ENCODE measurements at places on chromosomes 2 and 18.

- DNase-seq: no peak
- no peaks in the 10 kb centered on the region for H3K36me3 ChIP-seq
- no peaks in the 10 kb centered on the region for H3K27me3 ChIP-seq
- H3K4me1 ChIP-seq: no peaks in the 10 kb centered on the region
- no peak overlapping the region for H3K4me3 ChIP-seq
Measured at GRCh38 chr2:57962861-57963260, 83.7 kb upstream of the VRK2 start.

- H3K36me3 ChIP-seq: no peaks in the 10 kb centered on the region
- no peak overlapping the region for H3K27ac ChIP-seq
- H3K27me3 ChIP-seq: no peaks in the 10 kb centered on the region
- H3K4me1 ChIP-seq: no peaks in the 10 kb centered on the region
- DNase-seq: no peak
Measured at GRCh38 chr2:171846894-171847293, 47.1 kb downstream of the SLC25A12 start.

- no peaks in the 10 kb centered on the region for H3K36me3 ChIP-seq
- no peak overlapping the region for H3K27ac ChIP-seq
- H3K4me3 ChIP-seq: no peak overlapping the region
- DNase-seq: no peak
- H3K27me3 ChIP-seq: 0 out of 2 replicates have a peak, but pooled peaks cover 2% of the 10 kb centered on the region
- H3K4me1 ChIP-seq: no peaks in the 10 kb centered on the region
Measured at GRCh38 chr2:61928826-61929461, 23.5 kb downstream of the COMMD1 start.

GRCh38 chr18:76619621-76620315 lies 124.7 kb upstream of the ZNF516 start:
- H3K27ac ChIP-seq: no peak overlapping the region
- DNase-seq: peak; percentile 77
- no peaks in the 10 kb centered on the region for H3K36me3 ChIP-seq
- peak overlapping the region; percentile 70 for H3K4me3 ChIP-seq
- no peaks in the 10 kb centered on the region for H3K27me3 ChIP-seq
- peaks cover 13% of the 10 kb centered on the region for H3K4me1 ChIP-seq

- no peak overlapping the region for H3K4me3 ChIP-seq
- DNase-seq: no peak
- H3K4me1 ChIP-seq: peaks cover 6% of the 10 kb centered on the region
- no peaks in the 10 kb centered on the region for H3K36me3 ChIP-seq
- no peaks in the 10 kb centered on the region for H3K27me3 ChIP-seq
Measured at GRCh38 chr2:105121434-105121833, 83.6 kb downstream of the MRPS9 start.

- peak overlapping the region; percentile 65 for H3K4me3 ChIP-seq
- no peaks in the 10 kb centered on the region for H3K36me3 ChIP-seq
- no peak for DNase-seq
- H3K4me1 ChIP-seq: peaks cover 24% of the 10 kb centered on the region
- H3K27me3 ChIP-seq: no peaks in the 10 kb centered on the region
Measured at GRCh38 chr2:26179446-26179913, 6.6 kb downstream of the GAREM2 start.

GRCh38 chr2:55761024-55761423 lies 67.4 kb upstream of the PNPT1 start:
- H3K4me3 ChIP-seq: no peak overlapping the region
- no peak for DNase-seq
- H3K36me3 ChIP-seq: no peaks in the 10 kb centered on the region

- no peak for DNase-seq
- H3K4me1 ChIP-seq: peaks cover 17% of the 10 kb centered on the region
- H3K27me3 ChIP-seq: no peaks in the 10 kb centered on the region
Measured at GRCh38 chr2:236089271-236090026, 78.7 kb downstream of the GBX2 start.

- no peaks in the 10 kb centered on the region for H3K4me1 ChIP-seq
- H3K4me3 ChIP-seq: no peak overlapping the region
- H3K27me3 ChIP-seq: no peaks in the 10 kb centered on the region
- no peak overlapping the region for H3K27ac ChIP-seq
- no peaks in the 10 kb centered on the region for H3K36me3 ChIP-seq
- no peak for DNase-seq
Measured at GRCh38 chr2:105883911-105884694, 139.4 kb downstream of the NCK2 start.

DNA sequence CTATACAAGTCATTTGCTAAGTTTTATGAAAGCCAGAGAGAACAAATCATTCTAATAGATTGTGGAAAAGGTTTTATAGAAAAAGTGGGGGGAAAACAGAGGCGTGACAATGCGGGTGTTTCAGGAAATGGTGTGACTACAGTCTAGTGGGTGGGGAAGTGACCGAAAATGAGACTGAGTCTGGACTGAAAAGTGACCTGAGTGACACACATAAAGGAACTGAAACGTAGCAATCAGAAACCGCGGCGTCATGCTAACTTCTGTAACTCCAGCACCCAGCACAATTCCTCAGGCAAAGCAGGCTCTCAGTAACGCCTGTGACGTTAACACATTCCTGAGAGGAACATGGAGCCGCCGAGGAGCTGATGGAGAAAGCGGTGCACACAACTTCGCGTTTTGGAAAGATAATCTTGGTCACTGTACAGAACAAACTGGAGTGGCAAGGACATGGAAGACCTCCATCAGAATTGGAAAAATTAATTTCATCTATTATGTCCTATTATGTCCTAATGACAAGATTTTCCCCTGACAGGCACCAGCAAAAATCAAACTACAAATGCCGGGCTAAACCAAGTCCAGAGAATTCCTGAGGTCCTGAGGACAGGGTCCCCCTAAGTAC lies 1.4 kb upstream of the CD226 start:
- H3K4me3 ChIP-seq: no peak overlapping the region
- no peaks in the 10 kb centered on the region for H3K4me1 ChIP-seq

DNA sequence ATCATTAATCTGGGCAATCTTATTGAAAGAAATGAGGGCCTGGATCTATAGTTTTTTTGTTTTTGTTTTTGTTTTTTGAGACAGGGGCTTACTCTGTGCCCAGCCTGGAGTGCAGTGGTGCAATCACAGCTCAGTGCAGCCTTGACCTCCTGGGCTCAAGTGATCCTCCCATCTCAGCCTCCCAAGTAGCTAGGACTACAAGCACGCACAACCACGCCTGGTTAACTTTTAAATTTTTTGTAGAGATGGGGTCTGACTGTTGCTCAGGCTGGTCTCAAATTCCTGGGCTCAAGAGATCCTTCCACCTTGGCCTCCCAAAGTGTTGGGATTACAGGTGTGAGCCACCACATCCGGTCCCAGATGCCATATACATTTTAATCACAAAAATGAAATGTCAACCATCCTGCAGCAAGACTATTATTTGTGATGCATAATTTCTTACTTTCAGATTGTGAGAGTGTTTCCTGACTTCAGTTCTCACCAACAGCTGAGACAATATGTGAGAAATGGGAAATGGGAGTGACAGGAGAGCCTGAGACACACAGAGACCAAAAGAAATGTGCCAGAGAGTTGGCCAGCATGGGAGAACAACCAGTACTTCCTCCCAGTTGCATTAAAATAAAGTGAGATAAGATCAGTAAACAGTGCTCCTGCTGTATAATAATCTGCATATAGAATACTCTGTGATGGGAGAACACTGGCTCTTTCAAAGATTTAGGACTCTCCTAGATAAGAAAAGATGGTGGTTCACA lies 87.6 kb downstream of the METTL8 start:
- no peak overlapping the region for H3K4me3 ChIP-seq
- H3K4me1 ChIP-seq: no peaks in the 10 kb centered on the region
- no peak for DNase-seq
- no peak overlapping the region for H3K27ac ChIP-seq
- no peaks in the 10 kb centered on the region for H3K27me3 ChIP-seq

- no peak overlapping the region for H3K4me3 ChIP-seq
- peaks cover 7% of the 10 kb centered on the region for H3K4me1 ChIP-seq
Measured at GRCh38 chr2:136016836-136017235, 31.4 kb upstream of the DARS1 start.

- no peaks in the 10 kb centered on the region for H3K36me3 ChIP-seq
- no peak for DNase-seq
- H3K4me3 ChIP-seq: no peak overlapping the region
- H3K27me3 ChIP-seq: no peaks in the 10 kb centered on the region
- H3K4me1 ChIP-seq: no peaks in the 10 kb centered on the region
Measured at GRCh38 chr2:212242724-212243123, 295.9 kb downstream of the ERBB4 start.

- H3K27ac ChIP-seq: no peak overlapping the region
- H3K36me3 ChIP-seq: no peaks in the 10 kb centered on the region
- H3K4me1 ChIP-seq: no peaks in the 10 kb centered on the region
- no peak overlapping the region for H3K4me3 ChIP-seq
- no peak for DNase-seq
Measured at GRCh38 chr2:222842491-222843174, 18.2 kb upstream of the ACSL3 start.

DNA sequence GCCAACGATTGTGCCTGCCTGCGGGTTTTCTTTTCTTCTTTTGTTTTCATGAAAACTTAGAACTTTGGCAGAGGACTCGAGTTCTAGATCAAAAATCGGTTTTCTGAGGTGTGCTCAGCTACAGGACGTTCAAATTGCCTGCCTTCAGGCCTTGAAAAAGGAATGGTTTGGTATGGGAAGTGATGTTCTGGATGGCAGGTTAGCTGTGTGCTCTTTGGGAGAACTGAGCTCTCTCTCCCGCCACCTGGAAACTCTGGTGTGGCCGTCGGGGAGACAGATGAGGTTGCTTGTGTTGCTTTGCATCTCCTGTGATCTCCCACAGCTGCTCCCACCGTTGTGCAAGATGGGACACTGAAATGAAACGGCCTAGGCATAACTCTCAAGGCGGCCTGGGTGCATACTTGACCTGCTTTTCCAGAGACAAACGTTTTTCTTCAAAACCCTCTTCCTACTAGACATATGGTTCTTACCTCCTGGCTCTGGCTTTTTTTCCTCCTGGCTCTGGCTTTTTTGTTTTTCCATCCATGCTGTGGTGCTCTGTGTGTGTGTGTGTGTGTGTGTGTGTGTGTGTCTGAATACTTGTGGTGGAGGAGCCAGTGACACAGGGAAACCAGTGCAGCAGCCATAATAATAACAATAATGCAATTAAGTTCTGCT lies 2.0 kb downstream of the FMNL2 start:
- no peak overlapping the region for H3K27ac ChIP-seq
- no peaks in the 10 kb centered on the region for H3K36me3 ChIP-seq
- DNase-seq: peak; percentile 58
- H3K4me3 ChIP-seq: peak overlapping the region; percentile 88
- H3K27me3 ChIP-seq: no peaks in the 10 kb centered on the region

GRCh38 chr2:173753441-173753840 lies 211.7 kb downstream of the SP3 start:
- no peaks in the 10 kb centered on the region for H3K36me3 ChIP-seq
- H3K4me1 ChIP-seq: peaks cover 7% of the 10 kb centered on the region
- H3K27ac ChIP-seq: no peak overlapping the region
- H3K4me3 ChIP-seq: no peak overlapping the region
- no peak for DNase-seq

- no peak overlapping the region for H3K27ac ChIP-seq
- H3K4me1 ChIP-seq: no peaks in the 10 kb centered on the region
- H3K4me3 ChIP-seq: no peak overlapping the region
- no peaks in the 10 kb centered on the region for H3K27me3 ChIP-seq
- no peaks in the 10 kb centered on the region for H3K36me3 ChIP-seq
Measured at GRCh38 chr2:240288087-240288521, 147.4 kb upstream of the GPC1 start.

DNA sequence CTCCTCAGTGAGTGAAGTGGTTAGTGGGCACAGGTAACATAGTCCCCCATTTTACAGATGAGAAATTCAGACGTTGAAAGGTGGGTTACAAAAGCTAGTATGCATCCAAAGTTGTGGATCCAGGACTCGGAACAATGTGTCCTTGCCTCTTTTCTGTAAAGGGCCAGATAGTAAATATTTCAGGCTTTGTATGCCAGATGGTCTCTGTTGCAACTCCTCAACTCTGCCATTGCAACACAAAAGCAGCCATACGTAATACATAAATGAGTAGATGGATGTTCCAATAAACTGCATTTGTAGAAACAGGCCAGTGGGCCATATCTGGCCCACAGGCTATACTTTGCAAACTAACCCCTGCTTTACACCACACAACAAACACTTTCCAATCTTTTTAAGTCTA lies 166.6 kb upstream of the PKDCC start:
- H3K4me3 ChIP-seq: no peak overlapping the region
- no peak overlapping the region for H3K27ac ChIP-seq
- H3K4me1 ChIP-seq: no peaks in the 10 kb centered on the region
- no peaks in the 10 kb centered on the region for H3K27me3 ChIP-seq
- no peak for DNase-seq

DNA sequence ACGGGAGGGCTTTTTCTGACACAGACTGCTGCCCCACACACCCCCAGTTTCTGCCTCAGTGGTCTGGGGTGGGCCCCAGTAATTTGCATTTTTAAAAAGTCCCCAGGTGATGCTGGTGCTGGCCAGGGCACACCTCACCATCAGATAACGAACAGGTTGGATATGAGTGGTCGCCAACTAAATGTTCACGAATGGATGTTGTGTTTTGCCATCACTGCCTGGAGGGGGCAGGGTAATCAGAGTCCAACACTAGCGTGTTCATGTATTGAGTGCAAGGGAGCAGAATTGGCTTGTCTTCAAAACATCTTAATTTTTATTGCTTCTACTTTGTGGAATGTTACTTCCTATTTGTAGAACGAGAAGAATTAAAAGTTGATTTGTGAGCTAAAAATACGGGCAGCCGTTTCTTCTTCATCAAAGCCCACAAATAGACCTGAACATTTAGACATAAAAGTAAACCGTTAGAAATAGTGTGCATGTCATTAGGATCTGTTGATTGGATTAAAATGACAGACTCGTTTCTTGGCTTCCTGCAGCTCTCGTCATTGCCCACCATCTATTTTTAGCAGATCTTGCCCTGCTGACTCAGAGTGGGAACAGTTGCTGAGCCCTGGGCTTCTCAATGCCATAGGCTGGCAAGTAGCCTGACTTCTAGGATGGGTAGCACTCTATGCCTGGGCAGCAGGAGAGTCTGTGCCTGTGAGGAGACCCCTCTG lies 45.2 kb downstream of the NCK2 start:
- H3K27me3 ChIP-seq: no peaks in the 10 kb centered on the region
- H3K4me3 ChIP-seq: no peak overlapping the region
- peaks cover 3% of the 10 kb centered on the region for H3K4me1 ChIP-seq
- no peaks in the 10 kb centered on the region for H3K36me3 ChIP-seq
- H3K27ac ChIP-seq: no peak overlapping the region
- DNase-seq: no peak

DNA sequence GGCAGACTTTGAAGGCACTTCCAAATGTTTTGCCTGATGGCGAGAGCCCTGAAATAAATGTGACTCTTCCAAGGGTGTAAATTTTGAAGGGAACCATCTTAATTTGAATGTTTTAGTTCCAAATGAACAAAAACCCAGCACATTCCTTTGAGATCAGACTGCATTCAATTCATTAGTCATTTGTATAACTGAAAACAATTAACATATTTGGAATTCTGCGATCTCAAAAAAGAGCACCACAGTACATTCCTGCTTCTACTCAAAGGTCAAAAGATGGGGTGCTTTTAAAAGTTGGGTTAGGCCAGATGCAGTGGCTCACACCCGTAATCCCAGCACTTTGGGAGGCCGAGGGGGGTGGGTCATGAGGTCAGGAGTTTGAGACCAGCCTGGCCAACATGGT lies 38.2 kb upstream of the CHRNA1 start:
- peaks cover 3% of the 10 kb centered on the region for H3K36me3 ChIP-seq
- H3K4me1 ChIP-seq: no peaks in the 10 kb centered on the region
- no peaks in the 10 kb centered on the region for H3K27me3 ChIP-seq
- H3K4me3 ChIP-seq: no peak overlapping the region

- H3K27me3 ChIP-seq: no peaks in the 10 kb centered on the region
- no peaks in the 10 kb centered on the region for H3K36me3 ChIP-seq
- no peaks in the 10 kb centered on the region for H3K4me1 ChIP-seq
- H3K27ac ChIP-seq: no peak overlapping the region
- H3K4me3 ChIP-seq: no peak overlapping the region
- no peak for DNase-seq
Measured at GRCh38 chr18:37230768-37231167, 334.8 kb downstream of the CELF4 start.

Data from H1 (cell line).